ENCODE measurements at places on chromosomes 3 and 15. TPM values are rescaled to one million over a fixed set of nuclear protein-coding genes. Genes with fewer than 3 reads are reported as not detected.

GRCh38 chr15:25882466-25882865 lies 19.3 kb upstream of the ATP10A start:
- H3K4me3 ChIP-seq, result no peak overlapping the region
- no peak for DNase-seq
- no peaks in the 10 kb centered on the region for H3K27me3 ChIP-seq
- H3K27ac ChIP-seq, result no peak overlapping the region
- H3K36me3 ChIP-seq, result no peaks in the 10 kb centered on the region

- H3K27me3 ChIP-seq, result no peaks in the 10 kb centered on the region
- peaks cover 28% of the 10 kb centered on the region for H3K4me1 ChIP-seq
- no peak for DNase-seq
- H3K27ac ChIP-seq, result no peak overlapping the region
- peaks cover 36% of the 10 kb centered on the region for H3K36me3 ChIP-seq
These were observed 48.5 kb downstream of the MBNL1 start for GRCh38 chr3:152317184-152317583.

- no peaks in the 10 kb centered on the region for H3K27me3 ChIP-seq
- H3K27ac ChIP-seq, result no peak overlapping the region
These were observed 63.8 kb downstream of the NPTN start for GRCh38 chr15:73569361-73569760.

DNA sequence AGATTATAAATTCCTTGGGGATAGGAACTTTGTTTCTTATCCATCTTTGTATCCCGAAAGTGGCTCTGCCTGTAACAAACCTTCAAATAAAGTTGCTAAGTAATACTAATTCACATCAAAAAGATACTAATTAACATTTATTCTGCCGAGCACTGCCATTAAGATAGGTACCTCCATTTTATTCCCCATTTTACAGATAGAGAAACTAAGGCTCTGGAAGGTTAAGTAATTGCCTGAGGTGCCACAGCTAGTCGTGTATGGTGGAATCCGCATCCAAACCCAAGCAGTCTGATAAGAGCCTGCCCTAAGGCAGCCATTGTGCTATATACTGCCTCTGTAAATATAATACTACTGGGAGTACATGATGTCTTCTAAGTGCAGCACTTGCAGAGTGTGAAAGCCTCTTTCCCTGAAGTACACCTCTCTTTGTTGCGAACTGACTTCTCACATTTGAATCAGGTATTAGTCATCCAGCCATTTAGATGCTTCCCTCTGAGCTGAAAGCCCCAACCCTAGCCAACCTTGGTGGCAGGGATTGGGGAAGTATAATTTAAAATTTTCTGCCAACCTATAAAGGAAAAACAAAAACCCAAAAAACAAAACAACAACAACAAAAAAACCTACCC lies 78.5 kb upstream of the CHD2 start:
- DNase-seq, result no peak
- H3K36me3 ChIP-seq, result no peaks in the 10 kb centered on the region
- no peak overlapping the region for H3K4me3 ChIP-seq
- H3K27me3 ChIP-seq, result no peaks in the 10 kb centered on the region
- H3K4me1 ChIP-seq, result peaks cover 52% of the 10 kb centered on the region

GRCh38 chr3:37221407-37221806 lies 47.0 kb upstream of the LRRFIP2 start:
- DNase-seq, result no peak
- no peak overlapping the region for H3K4me3 ChIP-seq
- no peaks in the 10 kb centered on the region for H3K36me3 ChIP-seq
- H3K27me3 ChIP-seq, result peaks cover 2% of the 10 kb centered on the region

- H3K27ac ChIP-seq, result no peak overlapping the region
- H3K27me3 ChIP-seq, result no peaks in the 10 kb centered on the region
- no peak overlapping the region for H3K4me3 ChIP-seq
- peaks cover 58% of the 10 kb centered on the region for H3K4me1 ChIP-seq
These were observed 14.2 kb downstream of the RAB8B start for GRCh38 chr15:63203451-63204090.

GRCh38 chr3:186605561-186606545 lies 7.0 kb upstream of the AHSG start:
- no peak for DNase-seq
- no peaks in the 10 kb centered on the region for H3K27me3 ChIP-seq
- H3K4me3 ChIP-seq, result no peak overlapping the region
- no peaks in the 10 kb centered on the region for H3K4me1 ChIP-seq
- H3K36me3 ChIP-seq, result no peaks in the 10 kb centered on the region

DNA sequence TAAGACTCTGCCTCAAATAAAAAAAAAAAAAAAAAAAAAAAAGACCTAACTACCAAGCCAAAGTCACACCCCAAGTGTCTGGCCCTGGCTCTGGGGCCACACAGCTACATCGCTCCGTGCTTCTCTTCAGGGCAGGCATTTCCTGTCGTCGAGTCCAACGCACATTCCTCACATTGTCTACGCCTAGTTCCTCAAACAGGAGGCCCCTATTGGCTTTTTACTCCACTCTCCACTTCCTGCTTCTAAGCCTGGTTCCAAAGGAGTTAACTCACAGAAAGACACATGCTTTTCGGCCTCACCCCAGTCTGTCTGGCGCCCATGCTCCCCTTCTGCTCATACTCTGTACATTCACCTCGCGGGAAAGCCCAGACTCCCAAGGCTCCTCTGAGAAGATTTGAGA lies 28.8 kb downstream of the KNG1 start:
- no peaks in the 10 kb centered on the region for H3K27me3 ChIP-seq
- H3K36me3 ChIP-seq, result no peaks in the 10 kb centered on the region
- no peaks in the 10 kb centered on the region for H3K4me1 ChIP-seq
- H3K27ac ChIP-seq, result no peak overlapping the region
- DNase-seq, result no peak

GRCh38 chr15:73987250-73987649 lies 4.8 kb downstream of the STOML1 start:
- H3K4me1 ChIP-seq, result peaks cover 33% of the 10 kb centered on the region
- H3K27me3 ChIP-seq, result no peaks in the 10 kb centered on the region
- no peak overlapping the region for H3K4me3 ChIP-seq
- H3K36me3 ChIP-seq, result peaks cover 6% of the 10 kb centered on the region
- no peak for DNase-seq
- no peak overlapping the region for H3K27ac ChIP-seq

GRCh38 chr15:96320703-96321638 lies 9.5 kb upstream of the NR2F2 start:
- no peaks in the 10 kb centered on the region for H3K4me1 ChIP-seq
- H3K4me3 ChIP-seq, result no peak overlapping the region
- no peak overlapping the region for H3K27ac ChIP-seq
- no peak for DNase-seq

- no peak for DNase-seq
- no peak overlapping the region for H3K27ac ChIP-seq
- peaks cover 14% of the 10 kb centered on the region for H3K36me3 ChIP-seq
- H3K27me3 ChIP-seq, result no peaks in the 10 kb centered on the region
These were observed 3.1 kb downstream of the PLXNA1 start for GRCh38 chr3:126986001-126986400.

DNA sequence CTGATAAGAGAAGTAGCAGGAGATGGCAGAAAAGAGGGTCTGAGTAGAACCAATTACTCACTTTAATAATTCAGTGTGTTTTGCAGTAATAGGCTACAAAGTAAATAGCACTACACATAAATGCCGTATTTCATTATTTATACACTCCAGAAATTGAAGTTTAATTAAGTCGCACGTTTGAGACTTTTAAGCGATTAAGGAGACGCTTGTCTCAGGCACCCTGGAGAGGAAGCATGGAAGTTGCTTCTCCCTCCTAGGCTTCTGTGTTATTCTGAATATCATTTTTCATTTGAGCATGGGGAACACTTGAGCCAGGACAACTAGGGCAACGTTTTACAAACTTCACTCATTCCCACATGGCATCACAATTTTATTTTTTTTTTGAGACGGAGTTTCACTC lies 12.2 kb downstream of the GXYLT2 start:
- no peak for DNase-seq
- H3K27ac ChIP-seq, result no peak overlapping the region
- no peaks in the 10 kb centered on the region for H3K27me3 ChIP-seq
- no peak overlapping the region for H3K4me3 ChIP-seq

DNA sequence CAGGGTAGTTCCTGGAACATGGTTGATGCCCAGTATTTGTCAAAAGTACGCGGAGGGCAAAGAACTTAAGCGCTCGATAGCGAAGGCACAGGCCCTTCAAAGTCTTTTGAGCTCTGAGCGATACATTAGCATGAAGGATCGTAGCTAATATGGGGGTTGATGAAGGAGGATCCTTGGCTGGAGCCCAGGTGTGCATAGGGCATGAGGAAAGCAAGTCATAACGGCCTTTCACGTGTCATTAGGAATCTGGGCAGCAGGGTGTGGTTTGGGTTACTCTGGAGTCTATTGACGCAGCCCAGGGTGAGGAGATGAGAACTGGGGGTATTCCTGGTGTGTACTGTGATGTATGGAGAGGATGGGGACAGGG lies 31.7 kb downstream of the SPINK8 start:
- H3K4me3 ChIP-seq, result peak overlapping the region; percentile 87
- peaks cover 21% of the 10 kb centered on the region for H3K4me1 ChIP-seq
- DNase-seq, result no peak
- H3K27ac ChIP-seq, result peak overlapping the region; percentile 84
- peaks cover 15% of the 10 kb centered on the region for H3K36me3 ChIP-seq

GRCh38 chr15:47609693-47610092 lies 107.6 kb upstream of the SEMA6D start:
- no peaks in the 10 kb centered on the region for H3K36me3 ChIP-seq
- no peaks in the 10 kb centered on the region for H3K27me3 ChIP-seq
- H3K4me3 ChIP-seq, result no peak overlapping the region
- no peak for DNase-seq
- no peaks in the 10 kb centered on the region for H3K4me1 ChIP-seq
- no peak overlapping the region for H3K27ac ChIP-seq

DNA sequence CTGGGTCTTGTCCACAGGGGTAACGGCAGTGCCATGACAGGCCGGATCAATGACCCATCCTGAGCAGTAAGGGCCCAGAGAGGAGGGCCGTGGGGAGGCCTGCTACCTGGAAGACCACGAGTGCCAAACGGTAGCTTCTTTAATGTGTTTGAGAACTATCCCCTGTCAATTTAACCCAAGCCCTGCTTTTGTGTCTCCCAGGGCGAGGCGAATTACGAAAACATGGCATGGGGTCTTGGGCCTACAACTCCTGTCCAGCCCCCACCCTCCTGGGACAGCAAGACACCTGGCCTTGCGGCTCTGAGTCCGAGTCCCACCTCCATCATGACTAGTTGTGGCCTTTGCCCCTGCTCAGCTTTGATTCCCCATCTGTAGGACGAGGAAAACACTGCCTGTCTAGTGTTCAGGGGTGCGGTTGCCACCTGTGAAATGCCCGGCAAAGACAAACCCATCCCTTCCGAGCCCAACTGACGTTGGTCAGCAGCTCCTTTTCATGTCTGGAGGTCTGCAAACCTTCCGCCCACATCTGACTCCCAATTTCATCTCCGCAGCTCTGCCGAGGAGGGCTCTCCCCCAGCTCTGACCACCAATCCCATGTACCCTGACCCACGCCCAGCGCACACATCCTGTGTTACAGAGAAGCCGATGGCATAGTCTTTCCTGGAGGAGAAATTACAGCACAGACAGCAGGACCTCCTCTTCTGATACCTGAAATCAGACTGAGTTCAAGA lies 28.9 kb upstream of the SNRPA1 start:
- no peak overlapping the region for H3K27ac ChIP-seq
- peaks cover 12% of the 10 kb centered on the region for H3K4me1 ChIP-seq
- H3K27me3 ChIP-seq, result peaks cover 13% of the 10 kb centered on the region
- H3K36me3 ChIP-seq, result no peaks in the 10 kb centered on the region

DNA sequence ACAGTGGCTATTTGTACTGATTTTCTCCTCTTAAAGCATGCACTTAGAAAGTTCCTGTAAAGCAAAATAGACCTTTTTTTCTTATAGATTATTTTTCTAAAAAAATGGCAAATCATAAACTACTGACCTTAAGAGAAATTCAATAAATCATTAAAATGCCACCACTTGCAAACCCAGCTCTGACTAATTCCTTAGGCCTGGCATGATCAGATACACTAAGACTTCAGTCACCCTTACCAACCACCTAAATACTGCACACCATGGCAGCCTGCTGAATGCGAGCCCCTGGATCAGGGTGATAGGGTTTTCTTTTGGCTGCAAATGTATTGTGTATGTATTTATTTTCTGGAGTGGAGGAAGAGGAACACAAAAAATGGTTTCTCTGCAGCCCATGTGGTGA lies 370.6 kb upstream of the TBL1XR1 start:
- H3K4me1 ChIP-seq, result no peaks in the 10 kb centered on the region
- H3K27ac ChIP-seq, result no peak overlapping the region
- no peak overlapping the region for H3K4me3 ChIP-seq
- no peaks in the 10 kb centered on the region for H3K36me3 ChIP-seq
- DNase-seq, result no peak
- no peaks in the 10 kb centered on the region for H3K27me3 ChIP-seq

GRCh38 chr3:49500732-49501609 lies 30.9 kb downstream of the DAG1 start:
- H3K4me1 ChIP-seq, result no peaks in the 10 kb centered on the region
- no peaks in the 10 kb centered on the region for H3K27me3 ChIP-seq
- peaks cover 6% of the 10 kb centered on the region for H3K36me3 ChIP-seq
- no peak overlapping the region for H3K27ac ChIP-seq
- DNase-seq, result no peak
- no peak overlapping the region for H3K4me3 ChIP-seq

DNA sequence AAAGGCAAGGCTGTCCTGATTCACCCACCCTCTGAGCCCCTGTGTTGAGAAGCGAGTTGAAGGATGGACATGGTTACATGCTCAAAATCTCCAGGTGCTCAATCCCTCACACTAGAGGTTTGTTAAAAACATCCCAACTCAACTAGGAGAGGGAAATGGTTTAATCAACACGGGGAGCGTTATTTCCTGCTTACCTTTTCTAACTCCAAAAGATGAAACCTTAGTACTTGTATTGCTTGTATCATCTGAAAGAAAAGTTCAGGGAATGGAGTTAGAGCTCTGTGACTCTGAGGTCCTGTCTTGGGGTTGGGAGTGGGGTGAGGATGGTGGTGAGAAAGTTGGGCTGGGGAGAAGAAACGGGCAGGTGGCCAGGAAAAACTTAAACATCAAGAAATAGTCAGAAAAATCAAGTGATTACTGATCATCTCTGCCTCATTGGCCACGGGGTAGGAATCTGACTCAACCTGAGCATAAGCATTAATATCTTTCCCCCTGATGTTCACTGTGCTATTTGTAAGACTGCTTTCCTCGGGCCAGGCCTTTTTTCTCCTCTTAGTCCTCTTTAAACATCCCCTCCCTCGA lies 5.9 kb downstream of the MEIS2 start:
- H3K27me3 ChIP-seq, result peaks cover 53% of the 10 kb centered on the region
- H3K27ac ChIP-seq, result no peak overlapping the region
- no peaks in the 10 kb centered on the region for H3K36me3 ChIP-seq
- H3K4me3 ChIP-seq, result no peak overlapping the region

DNA sequence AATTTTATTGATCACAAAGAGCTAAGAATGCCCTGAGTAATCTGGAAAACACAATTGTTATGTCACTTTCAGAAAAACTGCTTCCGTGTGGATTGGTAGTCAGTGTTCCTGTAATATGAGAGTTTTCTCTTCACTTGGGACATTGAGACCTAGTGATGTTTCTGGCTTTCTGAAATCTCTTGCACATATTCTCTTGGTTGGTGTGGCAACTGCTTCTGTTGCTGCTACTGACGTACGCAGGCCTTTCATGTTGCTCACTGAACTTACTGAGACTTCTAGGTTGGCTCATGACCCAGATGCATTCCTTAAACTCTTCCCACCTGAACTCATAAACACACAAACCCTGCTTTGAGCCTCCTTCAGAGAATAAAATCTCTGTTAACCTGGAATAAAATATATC lies 175.0 kb upstream of the PFN2 start:
- DNase-seq, result no peak
- H3K4me3 ChIP-seq, result no peak overlapping the region
- no peak overlapping the region for H3K27ac ChIP-seq
- H3K36me3 ChIP-seq, result no peaks in the 10 kb centered on the region
- H3K4me1 ChIP-seq, result no peaks in the 10 kb centered on the region

TMEM212 gene
- not detected for total RNA-seq

TGM5 gene
- total RNA-seq, result not detected

ALPK3 gene
- 0.14 TPM for total RNA-seq

SEMA4B gene
- 9.5 TPM for total RNA-seq

GOLGA8T gene
- not detected for total RNA-seq

Measured in CD4-positive, alpha-beta T cell (primary cell).